ENCODE measurements at places on chromosomes 3 and 15.

DNA sequence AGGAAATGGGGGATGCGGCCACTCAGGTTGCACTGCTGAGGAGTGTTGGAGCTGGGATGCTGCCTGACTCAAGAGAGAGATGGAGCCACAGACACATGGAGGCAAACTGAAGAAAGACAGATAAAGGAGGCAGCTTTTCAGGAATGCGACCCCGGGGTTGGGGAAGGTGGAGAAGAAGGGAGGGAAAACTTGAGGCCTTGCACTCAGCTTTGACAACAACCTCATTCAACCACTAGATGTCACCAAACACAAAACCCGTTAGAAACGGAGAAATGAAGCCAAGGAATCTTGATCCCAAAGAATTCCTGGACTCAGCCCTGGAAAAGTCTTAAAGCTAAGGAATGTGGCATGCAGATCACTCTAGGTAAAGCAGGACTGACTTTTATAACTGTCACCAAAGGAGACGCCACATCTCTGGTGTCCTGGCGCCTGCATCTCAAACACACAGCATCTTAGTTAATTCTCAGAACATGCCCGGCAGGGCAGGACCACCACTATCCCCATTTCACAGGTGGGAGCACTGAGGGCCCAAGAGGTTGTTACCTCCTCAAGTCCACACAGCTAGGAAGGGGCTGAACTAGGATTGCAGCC is 59.6 kb upstream of the LMCD1 start:
- no peak for DNase-seq

DNA sequence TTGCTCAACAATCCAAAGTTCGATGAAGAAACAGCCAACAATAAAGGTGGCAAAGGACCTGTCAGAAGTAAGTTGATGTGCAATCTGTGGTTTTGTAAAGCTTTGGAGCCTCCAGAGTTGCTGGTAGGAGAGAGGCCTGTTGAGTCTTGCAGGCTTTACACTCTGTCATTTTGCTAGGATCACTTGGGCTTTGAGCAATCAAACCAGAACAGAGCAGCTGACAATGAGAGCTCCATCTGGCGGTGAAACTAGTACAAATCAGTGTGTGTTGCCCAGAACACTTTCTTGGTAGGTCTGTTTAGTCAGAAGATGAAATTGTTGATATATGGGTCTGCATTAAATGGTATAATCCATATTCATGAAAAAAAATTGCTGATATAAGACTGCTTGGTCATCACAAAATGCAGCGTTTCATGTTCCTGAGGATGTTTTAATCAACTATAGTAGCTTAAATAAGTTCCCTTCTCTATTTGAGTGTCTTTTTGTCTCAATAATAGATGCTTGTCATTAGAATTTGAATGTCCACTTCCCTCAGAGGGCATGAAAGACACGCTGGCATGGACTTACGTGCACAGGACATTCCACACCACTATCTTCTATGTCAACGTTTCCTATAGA is 25.7 kb downstream of the TMOD2 start:
- DNase-seq: peak; percentile 55

- no peak for DNase-seq
Measured at GRCh38 chr15:92869263-92869940, 30.7 kb upstream of the CHD2 start.

DNA sequence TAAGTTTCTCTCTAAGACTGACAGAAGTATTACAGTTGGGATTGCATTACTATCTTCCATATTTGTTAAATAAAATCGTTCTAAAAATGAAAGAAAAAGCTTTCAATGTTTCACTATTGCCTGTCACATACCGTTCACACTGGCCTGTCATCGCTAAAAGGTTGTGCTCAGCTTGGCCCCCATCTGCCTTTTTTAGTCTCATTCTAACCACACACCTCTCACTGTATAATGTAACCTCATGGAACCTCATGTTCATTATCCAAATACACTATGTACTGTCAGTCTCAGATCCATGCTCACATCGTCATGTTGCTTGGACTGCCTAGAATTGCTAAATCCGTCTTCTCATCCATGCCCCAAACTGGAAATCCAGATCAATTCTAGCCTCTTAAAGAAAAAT is 637.8 kb upstream of the ROBO1 start:
- DNase-seq: no peak
